ENCODE measurements at places on chromosomes 5 and 9.

DNA sequence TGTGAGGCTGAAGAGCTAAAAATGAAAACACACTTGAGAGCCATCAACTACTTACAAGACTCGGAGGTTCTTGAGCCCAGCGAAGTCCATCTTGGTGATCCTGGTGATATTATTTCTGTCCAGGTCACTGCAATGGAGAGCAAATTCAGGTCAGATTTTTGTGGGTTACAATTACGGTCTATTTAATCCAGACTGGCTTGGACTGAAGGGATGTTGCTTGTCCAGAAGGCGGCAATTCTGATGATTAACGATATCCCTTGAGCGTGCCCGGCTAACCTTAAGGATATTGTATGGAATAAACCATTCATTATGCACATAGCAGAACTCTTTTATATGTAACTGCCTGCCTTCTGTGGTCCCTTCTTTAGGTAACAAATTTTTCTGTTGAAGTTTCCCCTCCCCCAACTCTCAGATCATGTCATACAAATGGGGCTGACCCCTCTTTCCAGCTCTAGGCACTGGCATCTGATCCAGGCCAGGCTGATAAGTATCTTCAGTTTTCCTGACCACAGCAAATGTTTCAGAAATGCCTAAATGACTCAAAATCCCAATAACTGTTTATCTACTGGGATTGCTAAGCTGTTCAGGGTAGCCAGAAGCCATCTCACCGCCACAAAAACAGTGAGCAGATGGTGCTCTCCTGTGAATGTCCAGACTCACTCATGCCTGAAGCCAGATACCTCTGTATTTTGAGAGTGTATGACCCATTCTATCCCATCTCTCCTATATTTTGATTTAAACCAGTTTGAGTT, 49.4 kb downstream of the SLIT3 start:
- DNase-seq: no peak

DNA sequence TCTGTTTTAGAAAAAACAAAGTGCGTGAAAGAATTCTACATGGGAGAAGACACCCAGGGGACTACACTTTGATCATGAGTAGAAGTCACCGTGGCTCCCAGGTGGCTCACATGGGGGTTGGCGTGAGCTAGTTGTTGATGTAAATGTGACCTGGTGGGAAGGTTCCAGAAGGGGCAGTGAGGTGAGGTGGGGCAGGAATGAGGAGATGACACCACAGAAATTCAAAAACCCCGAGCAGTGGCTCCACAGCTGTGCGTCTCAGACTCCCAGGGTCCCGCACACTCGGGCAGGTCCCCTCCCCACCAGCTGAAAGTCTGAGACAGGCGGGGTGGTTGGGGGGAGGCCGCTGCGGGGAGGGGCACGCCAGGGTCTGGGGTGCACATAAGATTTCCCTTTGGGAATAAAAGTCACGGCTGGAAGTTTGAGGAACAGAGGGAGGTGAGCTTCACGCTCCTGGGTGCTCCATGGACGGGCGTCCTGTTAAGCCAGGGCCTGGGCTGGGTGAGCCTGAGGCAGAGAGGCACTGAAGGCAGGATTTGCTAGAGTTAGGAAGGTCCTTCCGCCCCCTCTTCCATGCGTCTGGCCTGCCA, 29.9 kb downstream of the GLT6D1 start:
- DNase-seq: no peak

DNA sequence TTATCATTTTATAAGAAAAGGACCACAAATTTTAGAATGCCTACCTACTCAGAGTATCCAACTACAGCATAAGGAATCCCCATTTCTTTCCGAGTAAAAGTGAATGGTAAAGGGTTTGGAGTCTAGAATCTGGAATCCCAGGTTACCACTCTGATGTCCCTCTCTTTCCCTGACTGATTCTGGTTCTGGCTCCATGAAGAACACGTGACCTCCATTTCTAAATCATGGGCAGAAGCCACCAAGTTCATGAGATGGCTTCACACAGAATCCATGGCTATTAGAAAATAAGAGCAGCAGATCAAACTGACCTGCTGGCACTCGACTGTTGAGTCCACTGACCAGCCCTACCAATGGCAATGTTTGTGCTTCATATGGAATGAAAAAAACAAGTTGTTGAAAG, 40.7 kb downstream of the PFDN1 start:
- no peak for DNase-seq

DNA sequence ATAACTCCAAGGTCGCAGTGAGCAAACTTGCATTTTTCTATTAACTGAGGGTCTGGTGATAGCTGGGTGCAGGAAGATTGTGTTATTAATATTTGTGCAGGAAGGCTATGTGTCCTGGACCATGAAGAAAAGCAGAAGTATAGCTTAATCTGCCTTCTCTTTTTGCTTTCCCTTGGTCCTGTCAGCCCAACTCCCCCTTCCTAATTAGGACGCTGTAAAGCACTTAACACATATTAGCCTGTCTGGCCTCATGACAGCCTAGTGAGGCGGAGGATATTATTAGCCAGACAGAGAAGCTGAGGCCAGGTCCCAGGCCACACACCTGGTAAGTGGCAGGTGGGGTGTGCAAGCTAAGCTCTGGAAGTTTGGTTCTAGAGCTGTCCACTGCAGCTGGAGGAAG, 29.5 kb downstream of the SLC46A2 start:
- DNase-seq: no peak

GRCh38 chr9:88766778-88767503, 224.3 kb upstream of the S1PR3 start:
- peak; percentile 94 for DNase-seq

GRCh38 chr5:91313757-91314673, 69.1 kb downstream of the ARRDC3 start:
- peak; percentile 91 for DNase-seq

Measured in mammary epithelial cell (primary cell).